ENCODE measurements at places on chromosomes 3 and 15. TPM values are rescaled to one million over a fixed set of nuclear protein-coding genes. Genes with fewer than 3 reads are reported as not detected.

Gene NRROS
- not detected for total RNA-seq

Gene OR4F15
- total RNA-seq = 0.09 TPM

Gene TRAT1
- total RNA-seq = not detected

Gene HESX1
- 1.7 TPM for total RNA-seq

Gene ISL2
- total RNA-seq = 8.1 TPM

Gene FAM3D
- total RNA-seq = not detected

Gene RBPMS2
- not detected for total RNA-seq

Gene CLDN11
- total RNA-seq = 21.1 TPM

Gene CCR8
- not detected for total RNA-seq

Gene ZNF660
- total RNA-seq = not detected

Gene KNG1
- total RNA-seq = not detected

Gene TATDN2
- total RNA-seq = 10.1 TPM

Gene PAQR5
- 48.3 TPM for total RNA-seq

Gene TM4SF1
- total RNA-seq = 60.5 TPM

Gene PPP4R2
- total RNA-seq = 22.0 TPM

Gene UCN2
- 0.52 TPM for total RNA-seq

Gene TMF1
- total RNA-seq = 1.6 TPM

Gene CSTA
- total RNA-seq = not detected

Gene LSAMP
- not detected for total RNA-seq

Gene HCLS1
- not detected for total RNA-seq

Gene DNASE1L3
- total RNA-seq = not detected

Gene ULK3
- 16.0 TPM for total RNA-seq

Gene CPN2
- not detected for total RNA-seq

Gene CD276
- total RNA-seq = 198 TPM

Gene FBLN2
- not detected for total RNA-seq

Gene MBNL1
- total RNA-seq = 89.0 TPM

Gene CTDSPL
- total RNA-seq = 36.4 TPM

Gene GABRA5
- total RNA-seq = 2.3 TPM

Gene FAIM
- total RNA-seq = 11.2 TPM

Gene POLQ
- 1.7 TPM for total RNA-seq

Gene SPRED1
- total RNA-seq = 11.2 TPM

Gene SCN11A
- total RNA-seq = 0.03 TPM

All from Caki2 (cell line).